Frontal cortex (tissue), 4 donors: ENCODE measurements at places on chromosomes 7 and 10.
A peak's percentile ranks its signal among the peaks of the same experiment; 100 is the strongest.

DNA sequence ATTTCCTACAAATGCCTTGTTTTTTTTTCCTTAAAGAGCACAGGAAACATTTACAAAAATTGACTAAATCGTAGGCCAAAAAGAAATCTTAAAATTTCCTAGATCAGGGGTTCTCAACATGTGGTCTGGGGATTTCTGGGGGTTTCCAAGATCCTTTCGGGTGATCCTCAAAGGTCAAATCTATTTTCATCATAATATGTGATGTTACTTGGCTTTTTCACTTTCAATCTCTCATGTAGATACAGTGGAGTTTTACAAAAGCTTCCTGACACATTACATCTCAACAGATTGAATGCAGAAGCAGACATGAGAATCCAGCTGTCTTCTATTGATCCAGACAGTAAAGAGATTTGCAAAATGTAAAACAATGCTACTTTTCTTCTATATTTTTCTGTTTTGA is 497.3 kb downstream of the INHBA start:
- DNase-seq: no peak

GRCh38 chr10:90319188-90319914 is 538.5 kb downstream of the HTR7 start:
- no peak for DNase-seq

GRCh38 chr7:35241436-35241835 is 12.5 kb downstream of the TBX20 start:
- no peak for DNase-seq

DNA sequence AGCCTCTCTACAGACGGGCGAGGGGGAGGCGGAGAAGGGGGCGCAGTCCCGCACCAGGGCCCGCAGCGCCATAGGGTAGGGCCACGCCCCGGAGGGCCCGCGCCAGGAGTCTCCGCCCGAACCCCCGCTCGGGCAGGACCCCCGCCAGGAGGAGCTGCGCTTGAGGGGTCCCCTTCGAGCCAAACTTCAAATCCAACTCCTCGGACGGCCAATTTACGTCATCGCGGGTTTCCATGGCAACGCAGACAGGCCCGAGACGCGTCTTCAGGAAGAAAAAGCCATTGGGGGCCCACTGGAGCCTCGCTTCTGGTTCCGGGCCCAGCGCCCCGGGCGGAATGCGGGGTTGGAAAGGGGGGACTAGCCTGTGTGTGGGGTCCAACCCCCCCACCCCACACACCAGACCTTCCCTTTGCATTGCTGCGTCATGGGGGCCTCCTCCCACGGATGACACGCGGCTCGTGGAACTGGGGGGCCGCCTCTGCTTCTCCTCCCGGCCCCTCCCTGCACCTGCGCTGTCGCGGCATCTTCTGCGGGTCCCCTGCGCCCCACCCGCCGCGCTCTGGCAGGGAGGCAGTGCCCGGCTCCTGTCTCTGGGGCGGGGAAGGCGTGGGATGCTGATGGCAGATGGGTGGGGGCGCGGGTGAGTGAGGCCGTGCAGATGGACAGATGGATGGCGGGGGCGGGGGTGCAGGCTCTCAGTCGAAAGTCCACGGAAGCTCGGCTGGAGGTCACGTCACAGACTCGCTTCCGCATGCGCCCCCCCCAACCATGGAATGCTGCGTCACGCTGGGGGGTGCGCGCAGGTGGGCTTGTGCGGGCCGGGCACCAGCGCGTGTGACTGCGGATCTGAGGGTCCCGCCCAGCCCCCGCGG is 1.2 kb downstream of the CALY start:
- DNase-seq: peak; percentile 64

DNA sequence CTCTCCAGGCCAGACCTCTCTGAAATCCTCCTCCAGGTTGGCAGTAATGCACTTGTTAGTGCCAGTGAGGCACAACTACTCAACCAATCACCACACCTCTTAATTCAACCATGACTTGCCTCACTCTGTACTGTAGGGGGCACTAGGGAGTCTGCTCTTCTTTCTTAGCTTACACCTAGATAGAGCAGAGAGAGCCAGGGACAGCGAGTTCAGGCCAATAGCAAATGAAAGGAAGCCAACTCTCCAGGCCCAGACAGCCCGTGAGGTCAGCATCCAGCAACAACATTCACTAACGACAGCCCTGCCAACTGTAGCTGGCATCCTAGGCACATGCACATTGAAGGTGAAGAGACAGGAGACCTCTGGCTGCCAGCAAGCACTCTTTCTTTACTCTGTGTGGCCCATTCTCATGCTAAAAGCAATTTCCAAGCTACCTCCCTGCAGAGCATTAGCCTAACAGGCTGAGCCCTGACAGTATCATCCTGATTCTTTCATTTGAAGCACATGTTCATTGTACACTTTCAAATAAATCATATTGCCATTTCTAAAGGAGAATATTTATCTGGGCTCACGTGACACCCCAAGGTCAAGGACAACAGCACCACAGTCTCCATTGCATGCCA is 136.3 kb downstream of the DPY19L1 start:
- no peak for DNase-seq

DNA sequence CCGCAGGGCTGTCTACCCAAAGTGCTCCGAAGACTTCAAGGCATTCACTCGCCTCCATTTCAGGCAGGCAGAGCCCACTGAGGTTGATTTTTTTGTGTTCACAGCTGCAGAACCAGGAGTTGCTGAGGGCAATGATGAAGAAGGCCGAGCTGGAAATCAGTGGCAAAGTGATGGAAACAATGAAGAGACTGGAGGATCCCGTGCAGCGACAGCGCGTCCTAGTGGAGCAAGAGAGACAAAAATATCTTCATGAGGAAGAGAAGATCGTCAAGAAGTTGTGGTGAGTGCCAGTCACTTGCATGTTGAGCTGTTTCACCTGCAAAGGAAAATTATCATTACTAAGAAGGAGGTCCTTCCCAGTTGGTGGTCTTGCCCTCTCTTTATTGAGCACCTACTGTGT is 210.5 kb downstream of the ARHGAP21 start:
- DNase-seq: no peak

DNA sequence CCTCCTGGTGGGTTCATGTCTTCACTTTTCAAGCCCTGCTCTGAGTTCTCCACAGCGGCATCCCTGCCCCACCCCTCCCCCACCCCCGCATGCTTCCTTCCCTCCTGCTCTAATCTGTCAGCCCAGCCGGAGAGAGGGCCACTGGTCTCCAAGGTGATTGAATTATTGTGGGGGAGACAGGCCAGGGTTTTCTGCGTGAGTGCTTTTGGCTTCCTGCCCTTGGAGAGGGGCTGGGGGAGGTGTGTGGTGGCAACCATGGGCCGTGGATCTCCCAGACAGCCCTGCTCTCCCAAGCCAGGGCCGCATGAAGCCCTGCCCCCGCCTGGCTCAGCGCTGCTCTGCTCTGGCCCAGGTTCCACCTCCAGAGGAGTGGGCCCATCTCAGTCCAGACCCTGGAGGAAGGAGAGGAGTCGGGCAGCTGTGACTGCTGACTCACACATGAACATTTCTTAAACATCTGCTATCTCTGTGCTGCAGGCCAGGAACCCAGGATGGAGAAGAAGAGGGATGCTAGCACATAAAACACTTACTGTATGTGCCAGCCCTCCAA is 109.9 kb downstream of the ZMIZ1 start:
- DNase-seq: peak; percentile 55

- DNase-seq: no peak
These were observed 48.5 kb upstream of the OSBPL3 start for GRCh38 chr7:25028370-25029021.

GRCh38 chr10:49053053-49053997 is 62.0 kb downstream of the VSTM4 start:
- no peak for DNase-seq
